ENCODE measurements at places on chromosomes 7 and 10.

DNA sequence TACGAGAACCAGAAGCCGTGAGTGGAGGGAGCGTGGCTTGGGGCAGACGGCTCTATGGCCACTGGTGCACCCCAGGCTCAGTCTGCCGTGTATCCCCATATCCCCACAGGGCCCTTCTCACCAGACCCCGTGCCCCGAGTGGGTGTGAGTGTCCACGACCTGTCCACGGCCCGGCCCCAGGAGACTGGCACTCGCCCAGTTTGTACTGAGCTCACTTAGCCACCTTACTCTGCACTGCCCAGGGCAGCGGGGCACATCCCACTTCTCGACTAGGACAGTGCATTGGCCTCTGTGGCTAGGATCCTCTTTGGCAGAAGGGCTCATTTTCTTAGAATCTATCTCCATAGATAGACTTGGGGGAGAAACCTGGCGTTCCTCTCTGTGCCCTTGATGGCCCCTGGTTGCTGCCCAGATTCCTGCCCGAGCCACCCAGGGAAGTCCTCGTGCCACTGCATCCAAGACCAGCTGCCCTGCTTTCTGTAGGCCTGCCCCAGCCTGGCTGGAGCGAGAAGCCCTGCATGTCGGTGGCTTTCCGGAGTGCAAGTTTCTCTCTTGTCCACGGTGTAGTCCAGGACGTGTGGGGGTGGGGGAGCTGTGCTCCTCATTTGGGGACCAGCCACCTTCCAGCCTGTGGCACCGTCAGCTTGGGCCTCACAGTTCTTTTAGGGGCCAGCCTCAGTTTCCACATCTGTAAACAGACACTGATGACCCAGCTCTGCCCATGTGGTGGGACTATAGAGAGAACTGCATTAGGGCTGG is 11.9 kb downstream of the TMEM120A start:
- no peak for DNase-seq

DNA sequence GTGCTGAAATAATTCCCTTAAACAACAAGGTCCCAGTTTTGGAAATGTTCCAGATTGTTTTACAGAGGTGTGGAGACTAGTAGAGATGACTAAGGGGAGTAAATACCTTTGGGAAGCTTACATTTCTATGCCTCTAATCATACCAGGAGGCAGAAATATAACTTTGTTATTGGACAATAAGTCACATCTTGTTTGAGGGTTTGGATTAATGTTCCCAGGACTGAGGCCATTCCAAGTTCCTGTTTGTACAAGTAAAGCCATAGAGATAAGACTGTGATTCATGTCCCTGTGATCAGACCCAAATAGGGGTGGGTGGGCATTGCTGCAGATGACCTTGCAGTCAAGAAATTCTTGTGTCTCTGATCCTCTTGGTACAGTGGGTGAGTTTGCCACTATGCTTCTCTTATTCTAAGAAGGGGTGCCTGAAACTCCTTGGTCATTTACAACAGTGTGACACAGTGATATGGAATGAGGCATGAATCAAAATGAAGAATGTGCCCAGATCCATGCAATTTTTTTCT is 508.3 kb downstream of the SORCS3 start:
- no peak for DNase-seq

DNA sequence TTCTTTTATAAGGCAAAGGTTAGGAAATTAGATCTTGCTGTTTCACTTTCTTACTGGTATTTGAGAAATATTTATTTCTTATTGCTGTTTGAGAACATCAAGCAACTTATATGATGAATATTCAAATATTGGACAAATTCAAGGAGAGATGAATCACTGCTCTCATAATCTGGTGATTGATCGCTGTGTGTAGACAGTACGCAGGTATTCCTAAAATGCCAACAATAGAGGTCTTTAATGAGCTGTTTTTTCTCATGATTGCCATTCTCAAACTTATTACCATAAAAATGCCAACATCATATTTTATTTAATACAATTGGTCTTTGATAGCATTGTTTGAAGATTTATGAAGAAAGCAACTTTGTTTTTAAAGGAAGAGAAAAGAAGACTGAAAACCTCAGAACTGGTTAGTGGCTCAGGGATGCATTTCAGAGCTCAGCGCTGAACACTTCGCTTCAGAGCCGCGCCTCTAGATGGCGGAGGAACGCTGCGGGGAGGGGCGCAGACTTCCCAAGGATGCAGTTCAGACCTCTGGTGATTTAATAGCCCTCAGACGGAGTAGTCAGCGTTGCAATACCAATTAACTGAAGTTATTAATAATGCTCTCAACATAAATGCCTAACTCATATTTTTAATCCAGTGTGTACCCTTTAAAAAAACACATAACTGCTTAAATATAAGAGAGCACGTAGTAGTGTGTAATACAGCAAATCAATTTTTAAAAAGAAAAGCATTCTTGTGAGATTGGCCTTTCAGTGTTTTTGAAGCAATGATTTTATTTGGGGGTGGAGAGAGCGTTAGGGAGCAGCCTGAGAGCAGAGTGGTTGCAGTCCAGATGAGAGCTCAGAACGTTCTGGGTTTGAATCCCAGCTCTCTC is 38.5 kb upstream of the STEAP4 start:
- DNase-seq = no peak

DNA sequence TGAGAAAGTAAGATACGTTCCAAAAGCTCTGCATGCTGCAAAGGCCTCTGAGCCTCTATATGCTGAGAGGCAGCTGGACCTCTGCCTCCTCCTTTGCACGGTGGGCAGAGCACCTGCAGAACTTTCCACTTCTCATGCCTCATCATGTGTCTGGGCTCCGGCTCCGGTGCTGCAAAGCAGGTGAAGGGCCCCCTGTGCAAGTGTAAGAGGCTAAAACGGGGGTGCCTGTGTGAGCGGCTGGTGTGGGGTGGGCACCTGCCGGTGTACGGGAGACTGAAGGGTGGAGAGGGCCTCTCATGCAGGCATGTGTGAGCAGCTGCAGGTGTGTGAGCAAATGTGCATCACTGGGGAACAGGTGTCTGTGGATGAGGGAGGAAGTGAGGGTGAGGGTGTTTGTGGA is 121.0 kb downstream of the KCNMA1 start:
- DNase-seq = no peak

GRCh38 chr10:1200866-1201807 is 145.0 kb downstream of the WDR37 start:
- DNase-seq = no peak

GRCh38 chr10:76466836-76467503 is 1035.5 kb downstream of the LRMDA start:
- DNase-seq = no peak

- no peak for DNase-seq
These were observed 3.9 kb upstream of the PVRIG start for GRCh38 chr7:100215895-100216294.

GRCh38 chr7:149321978-149322541 is 60.1 kb downstream of the ZNF783 start:
- no peak for DNase-seq

DNA sequence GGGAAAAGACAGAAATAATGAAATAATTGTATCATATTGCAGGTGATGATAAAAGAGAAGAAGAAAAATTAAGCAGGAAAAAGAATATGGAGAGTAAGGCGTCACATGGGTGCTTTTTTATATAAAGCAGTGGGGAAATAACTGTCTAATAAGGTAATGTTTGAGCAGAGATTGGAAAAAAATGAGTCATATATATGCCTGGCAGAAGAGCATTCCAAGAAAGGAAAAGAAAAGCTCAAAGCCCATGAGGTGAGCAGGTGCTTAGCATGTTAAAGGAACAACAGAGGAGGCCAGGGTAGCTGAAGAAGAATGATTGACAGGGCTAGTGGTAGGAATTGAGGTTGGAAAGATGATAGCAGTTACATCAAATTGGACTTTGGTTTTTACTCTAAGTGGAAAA is 739.5 kb downstream of the SORCS1 start:
- DNase-seq = no peak
